ENCODE measurements at places on chromosomes 3 and 15.

DNA sequence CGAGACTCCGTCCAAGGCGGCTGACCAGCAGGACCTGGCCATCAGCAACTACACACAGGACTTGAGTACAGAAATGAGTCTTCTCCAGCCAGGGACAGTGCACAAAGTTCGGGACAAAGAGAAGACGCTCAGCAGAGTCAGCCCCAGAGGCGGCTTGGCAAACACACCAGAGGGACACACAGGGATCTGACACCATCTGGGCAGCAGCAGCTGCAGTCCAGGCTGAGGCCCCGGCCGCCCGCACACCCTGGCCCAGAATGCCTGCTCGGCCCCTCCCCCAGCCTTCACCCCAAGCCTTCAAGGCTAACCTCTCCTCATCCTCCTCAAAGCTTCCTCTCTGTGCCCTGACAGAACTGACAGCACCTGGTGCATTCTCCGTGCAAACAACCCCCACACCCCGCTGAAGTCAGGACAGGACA is 61.1 kb downstream of the XXYLT1 start:
- DNase-seq = peak; percentile 46

DNA sequence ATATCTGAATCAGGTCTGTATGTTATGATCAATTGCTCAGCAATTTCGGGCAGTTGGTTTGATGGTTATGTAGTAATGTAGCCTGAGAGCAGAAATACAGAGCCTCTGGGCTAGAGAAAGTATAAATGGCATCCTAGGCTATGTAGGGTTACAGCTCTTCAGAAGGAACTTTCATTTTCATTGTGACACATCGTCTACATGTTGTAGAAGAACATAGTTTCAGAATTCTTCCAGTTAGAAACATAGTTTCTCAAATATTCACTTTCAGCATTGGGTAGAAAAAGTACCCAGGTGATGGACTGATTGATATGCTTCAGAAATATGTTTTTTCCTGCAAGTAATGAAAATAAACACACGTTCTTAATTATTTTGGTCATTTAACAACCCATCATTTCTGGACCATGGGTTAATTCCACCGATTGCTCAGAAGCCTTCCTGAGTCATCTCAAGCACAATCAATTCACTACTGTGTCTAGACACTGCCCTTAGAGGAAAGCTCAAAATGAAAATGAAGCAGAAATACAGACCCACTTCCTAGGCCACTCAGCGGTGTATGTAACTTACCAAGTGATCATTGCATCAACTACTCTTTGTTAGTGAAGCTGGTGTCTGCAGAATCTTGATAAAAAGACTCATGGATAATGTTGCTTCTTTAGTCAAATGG is 88.8 kb upstream of the TSEN2 start:
- DNase-seq = no peak

GRCh38 chr3:120410541-120410940 is 40.3 kb downstream of the FSTL1 start:
- peak; percentile 39 for DNase-seq

DNA sequence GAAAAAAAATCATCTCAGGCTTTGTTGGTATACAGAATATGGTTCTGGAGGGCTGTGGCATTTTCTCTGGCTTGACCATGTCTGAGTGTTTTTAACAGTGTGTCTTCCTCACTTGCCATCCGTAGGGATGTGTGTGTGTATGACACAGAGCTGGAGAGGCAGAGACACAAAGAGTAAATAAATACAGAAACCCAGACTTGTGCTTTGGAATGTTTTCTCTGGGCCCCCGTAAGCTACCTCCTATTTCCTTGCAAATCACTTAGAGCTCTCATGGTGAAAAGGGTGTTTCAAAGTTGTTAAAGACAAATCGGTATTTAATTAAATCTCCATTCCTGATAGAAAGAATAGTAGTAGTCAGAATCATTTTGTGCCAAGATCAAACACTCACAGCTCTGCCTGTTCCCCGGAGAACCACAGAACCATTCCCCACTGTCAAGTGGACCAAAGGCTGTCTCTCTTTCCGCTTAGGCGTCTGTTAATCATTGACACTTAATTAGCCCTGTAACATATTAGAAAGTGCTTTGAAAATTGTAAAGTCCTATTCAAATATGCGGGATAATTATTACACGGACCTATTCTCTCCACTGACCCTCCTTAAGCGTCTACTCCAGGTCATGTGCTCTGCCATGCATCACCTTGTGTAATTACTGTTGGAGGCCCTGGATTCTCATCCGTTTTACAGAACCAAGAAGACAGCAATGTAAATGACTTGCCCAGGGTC is 313.6 kb upstream of the TLE3 start:
- DNase-seq = no peak

DNA sequence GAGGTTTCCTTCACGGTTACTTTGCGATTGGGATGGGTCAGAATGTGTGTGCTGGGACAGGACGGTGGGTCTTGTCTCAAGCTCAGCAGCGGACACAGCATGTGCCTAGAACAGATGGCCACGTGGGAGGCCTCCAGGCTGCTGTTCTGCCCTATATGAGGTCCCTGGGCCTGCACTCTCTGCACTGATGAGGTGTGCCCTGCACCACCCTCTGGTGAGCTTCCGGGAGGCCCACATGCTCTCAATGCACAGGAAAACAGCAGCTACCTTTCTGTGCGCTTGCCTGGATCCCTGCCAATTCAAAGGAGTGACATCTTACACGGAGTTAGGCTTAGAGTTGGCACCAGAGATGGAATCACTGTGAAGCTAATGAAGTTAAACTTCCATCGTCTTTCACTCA is 59.8 kb downstream of the BOC start:
- DNase-seq = no peak

GRCh38 chr3:58307639-58308215 is 1.4 kb downstream of the HTD2 start:
- peak; percentile 78 for DNase-seq

All from fibroblast of pulmonary artery (primary cell).